ENCODE measurements at places on chromosomes 7 and 10.

DNA sequence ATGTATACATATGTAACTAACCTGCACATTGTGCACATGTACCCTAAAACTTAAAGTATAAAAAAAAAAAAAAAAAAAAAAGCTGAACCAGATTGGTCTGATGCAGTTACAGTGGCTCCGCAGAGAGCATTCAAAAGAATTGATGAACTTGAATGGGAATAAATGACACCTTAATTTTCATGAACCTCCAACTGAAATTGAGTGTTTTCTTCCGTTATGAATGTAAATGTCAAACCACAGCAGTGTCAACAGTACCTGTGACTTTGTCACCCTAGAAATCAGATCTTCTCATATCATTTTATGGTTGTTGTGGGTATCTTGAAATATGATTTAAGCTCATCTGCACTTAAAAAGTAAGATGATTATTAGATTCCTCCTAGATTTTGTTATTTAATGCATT is 32.7 kb upstream of the SRGN start:
- DNase-seq: no peak

DNA sequence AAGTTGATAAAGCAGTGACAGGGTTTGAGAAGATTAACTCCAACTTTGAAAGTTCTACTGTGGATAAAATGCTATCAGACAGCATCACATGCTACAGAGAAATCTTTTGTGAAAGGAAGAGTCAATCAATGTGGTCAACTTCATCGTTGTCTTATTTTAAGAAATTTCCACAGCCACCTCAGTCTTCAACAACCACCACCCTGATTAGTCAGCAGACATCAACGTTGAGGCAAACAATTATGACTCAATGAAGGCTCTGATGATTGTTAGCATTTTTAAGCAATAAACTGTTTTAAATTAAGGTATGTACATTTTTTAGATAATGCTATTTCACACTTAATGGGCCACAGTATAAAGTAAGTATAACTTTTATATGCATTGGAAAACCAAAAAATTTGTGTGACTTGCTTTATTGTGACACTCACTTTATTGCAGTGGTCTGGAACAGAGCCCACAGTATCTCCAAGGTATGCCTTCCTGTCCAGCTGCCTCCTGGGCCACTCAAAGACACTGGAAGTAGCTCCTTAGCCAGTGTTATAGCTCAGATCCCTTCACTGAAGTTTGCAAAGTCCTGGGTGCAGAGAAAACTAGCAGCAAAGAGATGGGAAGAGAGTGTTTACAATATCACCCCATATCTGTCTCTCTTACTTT is 293.1 kb downstream of the ARHGAP12 start:
- DNase-seq: no peak

DNA sequence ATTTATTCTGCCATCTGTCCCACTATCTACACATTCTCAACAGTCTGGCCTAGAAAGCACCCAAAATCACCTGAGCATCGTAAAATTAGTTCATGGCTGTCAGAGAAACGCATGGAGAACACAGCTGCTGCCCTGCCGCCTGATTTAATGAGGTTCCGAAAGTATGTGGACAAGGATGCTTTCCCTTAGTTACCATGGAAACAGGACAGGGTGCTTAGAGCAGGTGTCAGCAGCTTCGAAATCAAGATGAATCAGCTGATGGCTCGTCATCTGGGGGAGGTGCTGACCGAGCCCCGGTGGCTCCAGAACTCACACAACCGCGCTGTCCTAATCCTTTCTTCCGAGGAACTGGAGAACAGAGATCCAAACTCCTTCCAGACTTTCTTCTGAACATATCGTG is 151.5 kb downstream of the TEX36 start:
- DNase-seq: peak; percentile 45

- no peak for DNase-seq
Observed at GRCh38 chr10:113648478-113648877, 15.4 kb downstream of the NRAP start.

DNA sequence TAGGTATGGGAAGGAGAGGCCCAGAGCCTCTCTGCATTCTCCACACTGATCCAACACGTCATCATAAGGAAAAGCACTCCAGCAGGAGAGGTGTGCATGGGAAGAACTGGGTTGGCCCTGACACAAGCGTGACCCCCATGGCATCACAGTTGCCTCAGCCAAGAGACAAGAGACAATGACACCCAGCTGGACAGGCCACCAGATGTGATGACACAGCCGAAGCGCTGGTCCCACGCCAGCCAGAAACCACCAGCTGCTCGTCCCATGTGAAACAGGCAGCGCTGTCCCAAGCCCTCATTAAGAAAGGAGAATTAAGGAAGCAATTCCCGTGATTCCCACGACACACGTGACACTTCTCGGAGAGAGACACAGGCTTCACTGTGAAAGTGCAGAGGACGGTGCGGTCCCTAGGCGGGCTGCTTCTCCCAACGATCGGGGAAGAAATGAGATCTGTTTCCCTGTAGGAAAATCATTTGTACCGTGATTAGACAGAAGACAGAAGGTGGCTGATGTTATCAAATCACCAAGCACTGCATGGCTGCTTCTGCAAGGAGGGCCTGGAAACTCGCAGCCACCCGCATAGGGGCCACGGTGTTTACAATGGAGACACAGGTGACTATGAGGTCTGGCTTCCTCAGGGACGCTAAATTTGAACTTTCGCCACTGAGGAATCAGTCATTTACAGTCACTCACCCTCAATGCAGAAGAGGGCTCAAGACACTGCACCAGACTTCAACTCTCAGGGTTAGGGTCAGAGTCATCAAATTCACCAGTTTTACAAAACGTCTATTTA is 74.5 kb downstream of the DIP2C start:
- no peak for DNase-seq

GRCh38 chr7:114574384-114574783 is 159.8 kb downstream of the FOXP2 start:
- DNase-seq: no peak

DNA sequence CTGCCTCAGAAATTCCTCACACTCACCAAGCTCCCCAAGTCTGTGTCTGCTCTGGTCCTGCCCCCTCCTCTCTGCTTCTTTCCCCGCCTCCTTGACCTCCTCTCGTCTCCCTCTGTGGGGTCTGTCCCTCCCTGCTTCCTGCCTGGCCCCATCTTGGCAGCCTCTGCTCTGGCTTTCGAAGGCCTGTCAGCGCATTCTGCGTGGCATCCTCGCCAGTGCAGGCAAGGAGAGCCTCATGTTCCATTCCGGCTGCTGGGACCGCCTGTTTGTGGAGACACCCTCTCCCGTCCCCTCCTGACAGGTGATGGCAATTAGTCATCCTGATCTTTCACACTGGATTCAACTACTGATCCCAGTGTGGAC is 51.7 kb upstream of the COL13A1 start:
- no peak for DNase-seq

DNA sequence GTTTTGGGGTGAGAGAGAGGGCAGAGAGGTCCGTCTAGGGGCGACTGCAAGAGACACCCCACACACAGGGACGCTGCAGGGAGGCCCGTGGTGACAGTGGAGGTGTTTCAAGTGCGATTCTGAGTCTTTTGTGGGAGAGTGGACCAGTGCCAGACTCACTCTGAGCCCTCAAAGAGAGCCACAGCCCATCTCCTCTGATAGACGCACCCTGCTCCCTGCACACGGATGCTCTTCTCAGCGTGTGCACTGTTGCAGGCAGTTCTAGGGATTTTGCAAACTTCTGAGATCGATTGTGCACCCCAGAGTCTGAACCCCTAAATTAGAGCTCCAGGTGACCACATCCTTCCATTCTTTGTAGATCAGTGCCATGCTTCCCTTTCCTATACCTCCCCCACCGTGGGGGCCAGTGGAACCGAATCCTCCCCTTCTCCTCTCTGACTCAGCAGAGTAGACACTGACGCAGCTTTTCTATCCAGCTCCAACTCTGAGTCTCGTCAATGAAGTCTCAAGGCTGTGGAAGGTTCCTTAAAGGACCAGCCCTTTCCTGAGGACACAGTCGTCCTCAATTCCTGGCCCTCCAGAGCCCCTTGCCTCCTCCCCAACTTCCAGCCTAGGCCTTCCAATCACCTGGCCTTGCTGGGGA is 83.8 kb downstream of the TMEM130 start:
- no peak for DNase-seq

- no peak for DNase-seq
Observed at GRCh38 chr7:119905495-119905894, 367.5 kb upstream of the KCND2 start.

- DNase-seq: no peak
Observed at GRCh38 chr10:88523739-88524400, 59.2 kb downstream of the RNLS start.

- DNase-seq: no peak
Observed at GRCh38 chr10:500876-501275, 188.6 kb downstream of the DIP2C start.

- DNase-seq: no peak
Observed at GRCh38 chr7:43628431-43628830, 45.5 kb downstream of the STK17A start.

GRCh38 chr7:154373956-154374355 is 321.8 kb downstream of the DPP6 start:
- no peak for DNase-seq

GRCh38 chr10:29600821-29601220 is 34.0 kb downstream of the SVIL start:
- DNase-seq: no peak

GRCh38 chr7:80047032-80047431 is 87.6 kb upstream of the GNAI1 start:
- DNase-seq: peak; percentile 51

GRCh38 chr7:132455378-132455777 is 120.9 kb downstream of the PLXNA4 start:
- DNase-seq: no peak

GRCh38 chr10:71492872-71493271 is 96.2 kb downstream of the CDH23 start:
- no peak for DNase-seq

DNA sequence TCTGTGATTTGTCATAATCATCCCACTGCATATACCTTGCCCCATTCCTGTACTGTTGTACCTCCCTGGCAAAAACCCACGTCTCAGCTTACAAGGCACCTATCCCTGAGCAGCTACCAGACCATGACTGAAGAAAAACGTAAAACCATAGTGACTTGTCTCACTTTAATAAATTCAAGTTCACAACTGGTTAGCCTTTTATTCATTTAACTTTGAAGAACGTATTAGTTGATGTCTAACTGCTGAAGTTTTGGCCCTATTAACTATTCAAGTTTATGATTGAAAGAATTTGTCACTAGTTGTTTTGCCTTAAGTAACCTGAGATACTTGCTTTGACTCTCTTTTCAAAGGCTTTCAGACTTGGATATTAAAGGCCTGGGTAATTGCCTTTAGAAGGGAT is 59.7 kb downstream of the GALNT11 start:
- no peak for DNase-seq

- DNase-seq: no peak
Observed at GRCh38 chr7:83852136-83852535, 203.2 kb upstream of the SEMA3E start.

- DNase-seq: no peak
Observed at GRCh38 chr10:52261362-52261761, 52.7 kb upstream of the DKK1 start.

GRCh38 chr10:15789793-15790525 is 70.2 kb upstream of the ITGA8 start:
- DNase-seq: no peak

DNA sequence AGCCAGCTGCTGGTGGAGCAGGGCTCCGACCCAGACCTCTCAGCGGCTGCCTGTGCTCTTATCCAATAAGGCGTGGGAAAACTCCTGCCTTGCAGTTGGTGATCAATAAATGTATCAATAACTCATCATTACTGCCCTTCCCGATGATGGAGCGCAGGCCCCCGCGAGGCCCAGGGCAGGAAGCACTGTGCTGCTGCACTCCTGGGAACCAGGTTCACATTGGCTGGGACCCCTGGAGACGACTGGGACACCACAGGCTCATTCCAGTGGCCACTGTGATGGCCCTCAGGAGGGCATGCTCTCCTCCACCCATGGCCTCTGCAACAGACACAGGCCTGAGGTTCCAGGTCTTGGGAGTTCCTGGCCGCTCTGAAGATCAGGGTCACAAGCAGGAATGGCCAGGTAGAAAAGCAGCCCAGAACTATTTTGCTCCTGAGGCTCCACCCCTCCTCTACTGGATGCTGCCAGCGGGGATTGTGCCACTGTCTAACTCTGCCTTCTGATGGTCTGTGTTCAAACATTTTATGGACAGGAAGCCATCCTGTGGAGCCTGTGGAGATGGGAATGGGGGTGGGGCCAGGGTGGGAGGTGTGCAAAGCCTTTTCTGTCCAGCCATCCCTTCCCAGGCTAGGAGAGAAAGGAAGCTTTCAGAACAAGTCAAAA is 287.4 kb upstream of the ZMIZ1 start:
- DNase-seq: no peak

DNA sequence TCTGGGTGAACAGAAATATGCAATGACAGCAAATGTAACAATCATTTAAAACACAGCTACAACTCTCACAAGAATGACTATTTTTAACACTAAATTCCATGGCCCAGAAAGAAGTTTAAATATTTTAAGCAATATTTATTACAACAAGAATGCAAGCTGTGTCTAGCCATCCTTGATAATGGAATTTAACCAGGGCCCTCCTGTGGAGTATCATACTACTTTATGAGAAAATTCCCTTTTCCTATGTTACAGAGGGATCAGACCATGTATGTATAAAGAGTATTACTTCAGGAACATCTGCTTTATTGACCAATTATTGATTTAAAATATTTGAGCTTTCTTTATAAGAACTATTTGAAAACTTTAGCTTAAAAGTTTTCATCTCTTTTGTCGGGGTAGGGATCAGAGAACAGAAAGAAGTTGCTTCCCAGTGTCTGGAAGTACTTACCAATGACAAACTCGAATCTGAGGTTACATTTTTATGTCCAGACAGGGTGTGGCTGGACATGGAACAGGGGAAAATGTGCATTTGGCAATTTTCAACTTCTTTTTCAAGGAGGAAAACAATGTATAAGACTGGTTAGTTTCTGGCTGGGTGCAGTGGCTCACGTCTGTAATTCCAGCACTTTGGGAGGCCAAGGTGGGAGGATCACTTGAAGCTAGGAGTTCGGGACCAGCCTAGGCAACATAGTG is 48.3 kb upstream of the NRBF2 start:
- no peak for DNase-seq

GRCh38 chr7:40793132-40793531 is 658.3 kb downstream of the SUGCT start:
- DNase-seq: no peak

DNA sequence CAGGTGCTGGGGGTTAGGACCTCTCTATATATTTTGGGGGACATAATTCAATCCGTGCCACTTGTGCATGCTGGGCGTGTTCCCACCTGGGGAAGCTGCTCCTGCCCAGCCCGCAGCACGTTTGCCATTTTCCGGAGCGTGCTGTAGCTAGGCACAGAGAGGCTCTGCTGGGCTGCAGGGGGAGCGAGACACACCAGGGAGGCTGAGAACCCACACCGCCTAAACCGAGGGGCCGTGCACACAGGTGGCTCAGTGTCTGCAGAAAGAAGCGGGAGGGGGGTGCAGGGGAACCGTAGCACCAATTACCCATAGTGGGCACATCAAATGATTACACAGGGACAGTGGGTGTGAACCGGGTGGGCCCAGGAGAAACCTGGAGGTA is 27.0 kb downstream of the PRKAG2 start:
- no peak for DNase-seq

- no peak for DNase-seq
Observed at GRCh38 chr7:104838537-104839299, 175.3 kb upstream of the KMT2E start.

- peak; percentile 65 for DNase-seq
Observed at GRCh38 chr10:118459642-118460193, 117.6 kb upstream of the FAM204A start.

- no peak for DNase-seq
Observed at GRCh38 chr7:51325908-51326307, 9.3 kb upstream of the COBL start.

Measured in NCI-H2081 (cell line).